M059J (cell line): ENCODE measurements at places on chromosomes 1 and 21.

GRCh38 chr1:1243807-1244191, 2.7 kb downstream of the C1QTNF12 start:
- DNase-seq, result no peak

DNA sequence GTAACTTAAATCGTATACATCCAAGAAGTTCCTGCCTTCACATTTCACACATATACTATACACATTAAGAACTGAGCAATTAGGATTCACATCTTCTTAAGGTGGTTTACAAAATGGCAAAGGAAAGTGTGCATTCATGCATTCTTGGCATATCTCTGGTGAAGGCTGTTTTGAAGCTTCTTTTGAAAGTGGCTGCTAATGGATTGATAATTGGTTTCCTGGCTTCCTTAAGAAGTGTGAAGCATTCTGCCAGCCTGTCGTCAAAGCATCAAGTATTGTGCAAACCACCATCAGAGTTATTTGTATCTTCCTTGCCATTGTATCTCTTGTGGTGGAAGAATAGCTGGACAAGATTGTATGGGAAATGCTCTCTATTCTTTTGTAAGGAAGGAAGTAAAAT, 95.1 kb upstream of the HMGB4 start:
- DNase-seq, result no peak

- DNase-seq, result peak; percentile 5
Observed at GRCh38 chr1:158943059-158943458, 11.7 kb downstream of the PYHIN1 start.

DNA sequence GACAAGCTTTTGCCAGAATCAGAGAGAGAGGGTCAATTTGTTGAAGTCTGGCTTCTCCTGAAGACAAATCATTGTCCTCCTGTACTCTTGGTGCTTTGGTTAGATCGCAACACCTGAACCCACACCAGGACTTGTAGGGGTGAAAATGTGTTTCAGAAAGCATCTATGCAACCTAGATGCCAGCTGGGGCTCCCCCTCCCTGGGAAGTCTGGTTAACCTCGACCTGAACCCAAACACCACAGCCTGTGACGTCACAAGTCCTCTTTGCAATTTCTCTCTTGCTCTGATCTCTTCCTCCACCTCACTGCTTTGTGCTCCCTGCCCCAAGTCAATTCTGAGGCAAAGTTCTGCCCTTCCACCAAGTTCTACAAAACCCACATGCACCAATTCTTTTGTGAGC, 42.8 kb upstream of the USP24 start:
- DNase-seq, result peak; percentile 52

GRCh38 chr1:51192213-51192843, 43.7 kb upstream of the RNF11 start:
- DNase-seq, result peak; percentile 75

DNA sequence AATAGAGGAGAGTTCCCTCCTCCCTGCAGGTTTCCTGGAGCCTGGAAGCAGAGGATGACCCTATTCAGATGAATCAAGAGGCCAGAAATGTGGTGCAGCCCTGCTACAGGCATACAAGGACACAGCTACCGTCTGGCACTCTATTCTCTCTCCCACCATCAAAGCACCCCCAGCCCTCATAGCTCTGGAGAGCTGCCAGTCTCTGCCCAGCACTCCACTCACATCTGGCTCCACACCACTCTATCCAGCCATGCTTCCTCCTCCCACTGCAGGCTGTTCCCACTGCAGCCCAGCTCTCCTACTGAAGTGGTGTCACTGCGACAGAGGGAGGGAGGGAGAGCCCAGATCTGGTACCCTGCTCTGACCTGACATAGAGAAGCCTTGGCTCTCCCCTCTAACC, 18.4 kb downstream of the SYT2 start:
- no peak for DNase-seq

- peak; percentile 75 for DNase-seq
Observed at GRCh38 chr1:154607106-154607608, 829 bp downstream of the ADAR start.

DNA sequence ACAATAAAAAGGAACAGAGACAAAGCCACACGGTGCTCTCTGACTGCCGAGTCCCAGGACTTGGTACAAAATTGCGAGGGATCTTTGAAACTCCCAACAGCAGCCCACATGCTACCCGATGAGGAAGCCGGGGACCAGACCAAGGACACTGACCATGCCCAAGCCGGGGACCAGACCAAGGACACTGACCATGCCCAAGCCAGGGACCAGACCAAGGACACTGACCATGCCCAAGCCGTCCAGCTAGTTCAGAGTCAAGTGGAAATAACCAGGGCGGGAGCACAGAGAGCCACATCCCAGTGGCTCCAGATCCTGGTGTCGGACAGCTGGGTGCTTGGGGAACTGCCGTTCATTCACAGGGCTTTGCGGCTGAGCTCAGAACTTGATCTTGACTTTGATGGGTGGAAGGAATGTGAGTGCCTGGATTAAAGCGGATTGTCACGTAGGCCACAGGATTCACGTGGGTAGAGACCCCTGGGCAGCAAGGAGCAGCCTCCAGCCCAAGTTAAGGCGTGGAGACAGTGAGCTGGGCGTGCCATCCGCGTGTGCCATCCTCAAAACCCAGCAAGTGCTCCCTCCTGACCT, 16.5 kb upstream of the TRAPPC10 start:
- DNase-seq, result no peak

- no peak for DNase-seq
Observed at GRCh38 chr1:243179720-243180119, 75.4 kb downstream of the CEP170 start.

- DNase-seq, result peak; percentile 86
Observed at GRCh38 chr1:52002038-52002917, 11.8 kb upstream of the RAB3B start.

GRCh38 chr1:60073605-60074278, at the start of gene C1orf87:
TSS of gene C1orf87 (minus strand) at chr1:60073770. CDS start at chr1:60072643, 1,127 bp downstream.
- no peak for DNase-seq

DNA sequence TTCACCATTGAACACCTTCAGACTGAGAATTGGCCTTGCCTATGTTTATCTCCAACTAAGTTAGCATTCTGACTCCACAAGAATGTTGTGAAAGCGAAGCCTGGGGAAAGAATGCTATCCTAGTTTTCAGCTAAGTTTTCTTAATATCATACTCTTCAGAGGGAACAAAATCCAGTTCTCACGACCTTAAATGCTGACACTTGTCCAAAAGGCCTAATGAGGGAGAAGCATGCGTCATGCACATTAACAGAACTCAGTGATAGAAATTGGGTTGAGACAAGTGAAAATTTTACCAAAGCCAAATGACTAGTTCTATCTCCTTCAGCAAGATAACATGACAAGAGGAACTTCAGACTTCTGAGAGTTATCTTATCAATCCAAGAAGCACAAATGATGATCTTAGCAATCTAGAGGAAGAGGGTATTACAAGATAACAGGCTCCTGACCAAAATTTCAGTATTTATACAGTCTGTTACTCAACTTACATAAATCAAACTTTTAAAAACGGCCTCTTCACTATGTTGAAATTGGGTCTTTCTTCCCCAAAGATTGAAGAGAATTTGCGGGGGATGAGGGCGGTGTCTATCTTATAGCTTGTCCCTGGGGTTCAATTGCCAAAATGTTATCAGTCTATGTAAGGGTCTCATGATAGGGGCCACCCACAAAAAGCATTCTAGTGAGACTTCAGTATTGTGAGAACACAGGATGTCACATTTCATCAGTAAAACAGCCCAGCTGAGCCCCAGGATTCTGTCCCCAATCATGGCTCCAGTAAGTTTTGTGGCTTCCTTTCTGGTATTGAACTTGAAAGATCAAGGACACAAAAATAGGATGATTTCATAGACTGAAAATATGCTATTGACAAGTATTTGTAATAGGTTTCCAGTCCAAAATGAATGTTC, 26.5 kb upstream of the SLC45A3 start:
- no peak for DNase-seq

DNA sequence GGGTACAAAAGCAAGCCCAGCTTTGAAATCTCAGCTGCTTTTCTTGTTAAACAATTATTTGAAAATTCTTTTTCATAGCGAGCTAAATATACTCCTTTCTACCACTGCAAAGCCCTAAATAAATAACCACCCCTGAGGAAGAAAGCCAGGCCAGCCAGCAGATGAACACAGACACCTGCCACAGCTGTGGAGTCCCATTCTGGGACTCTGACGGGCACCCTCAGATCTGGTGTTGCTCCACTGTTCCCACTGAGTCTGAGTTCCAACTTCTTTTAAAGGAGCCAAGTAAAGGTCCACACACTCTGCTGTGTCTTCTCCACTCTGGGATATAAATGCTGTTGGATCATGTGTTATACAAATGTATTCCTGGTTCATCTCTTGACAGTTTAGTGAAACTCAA, 77.6 kb upstream of the COA6 start:
- no peak for DNase-seq

DNA sequence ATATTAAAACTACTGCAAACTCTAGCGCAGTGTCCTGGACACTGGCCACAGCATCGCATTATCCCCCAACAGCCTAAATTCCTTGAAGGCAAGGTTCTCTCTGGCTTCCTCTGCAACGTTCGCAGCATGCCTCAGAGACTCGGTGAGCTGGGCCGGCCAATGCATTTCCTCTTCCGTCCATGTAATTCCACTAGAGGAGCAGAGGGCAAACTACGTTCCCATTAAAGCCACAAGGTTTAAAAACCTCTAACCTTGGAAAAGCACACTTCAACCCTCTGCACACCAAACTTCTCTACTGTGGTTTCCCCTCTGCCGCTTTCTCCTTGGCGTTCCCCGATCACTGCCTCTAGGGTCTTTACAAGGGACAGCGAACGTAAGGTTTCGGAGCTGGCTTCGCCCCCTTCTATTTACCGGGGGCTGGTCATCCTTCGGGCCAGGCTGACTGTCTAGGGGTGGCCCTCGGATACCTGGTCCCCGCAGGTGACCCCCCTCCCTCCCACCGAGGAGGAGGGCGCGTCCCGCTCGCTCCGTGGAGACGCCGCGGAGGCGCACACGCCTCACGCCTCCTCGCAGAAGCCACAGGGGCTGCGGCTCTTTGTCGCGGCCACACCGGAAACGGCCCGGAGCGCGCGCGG, 456 bp upstream of the SMYD2 start:
- DNase-seq, result peak; percentile 59

GRCh38 chr1:114108751-114109255, 44.9 kb downstream of the SYT6 start:
- DNase-seq, result peak; percentile 80

- peak; percentile 81 for DNase-seq
Observed at GRCh38 chr1:154405747-154406571, 816 bp downstream of the IL6R start.

DNA sequence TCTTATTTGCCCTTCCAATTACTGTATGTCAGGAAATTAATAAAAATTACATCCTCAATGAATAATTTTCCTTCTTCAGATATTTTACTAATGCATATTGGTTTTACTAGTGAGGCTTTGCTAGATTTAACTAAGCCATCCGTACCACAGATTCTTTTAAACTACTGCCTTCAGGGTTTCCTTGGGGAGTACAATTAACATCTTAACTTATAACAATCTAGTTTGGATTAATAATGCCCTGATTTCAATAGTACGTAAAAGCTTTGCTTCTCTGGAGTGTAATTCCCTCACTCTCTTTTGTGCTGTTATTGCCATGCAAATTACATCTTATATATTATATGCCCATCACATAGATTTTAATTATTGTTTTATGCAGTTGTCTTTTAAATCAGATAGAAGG, 24.3 kb upstream of the F3 start:
- DNase-seq, result no peak

DNA sequence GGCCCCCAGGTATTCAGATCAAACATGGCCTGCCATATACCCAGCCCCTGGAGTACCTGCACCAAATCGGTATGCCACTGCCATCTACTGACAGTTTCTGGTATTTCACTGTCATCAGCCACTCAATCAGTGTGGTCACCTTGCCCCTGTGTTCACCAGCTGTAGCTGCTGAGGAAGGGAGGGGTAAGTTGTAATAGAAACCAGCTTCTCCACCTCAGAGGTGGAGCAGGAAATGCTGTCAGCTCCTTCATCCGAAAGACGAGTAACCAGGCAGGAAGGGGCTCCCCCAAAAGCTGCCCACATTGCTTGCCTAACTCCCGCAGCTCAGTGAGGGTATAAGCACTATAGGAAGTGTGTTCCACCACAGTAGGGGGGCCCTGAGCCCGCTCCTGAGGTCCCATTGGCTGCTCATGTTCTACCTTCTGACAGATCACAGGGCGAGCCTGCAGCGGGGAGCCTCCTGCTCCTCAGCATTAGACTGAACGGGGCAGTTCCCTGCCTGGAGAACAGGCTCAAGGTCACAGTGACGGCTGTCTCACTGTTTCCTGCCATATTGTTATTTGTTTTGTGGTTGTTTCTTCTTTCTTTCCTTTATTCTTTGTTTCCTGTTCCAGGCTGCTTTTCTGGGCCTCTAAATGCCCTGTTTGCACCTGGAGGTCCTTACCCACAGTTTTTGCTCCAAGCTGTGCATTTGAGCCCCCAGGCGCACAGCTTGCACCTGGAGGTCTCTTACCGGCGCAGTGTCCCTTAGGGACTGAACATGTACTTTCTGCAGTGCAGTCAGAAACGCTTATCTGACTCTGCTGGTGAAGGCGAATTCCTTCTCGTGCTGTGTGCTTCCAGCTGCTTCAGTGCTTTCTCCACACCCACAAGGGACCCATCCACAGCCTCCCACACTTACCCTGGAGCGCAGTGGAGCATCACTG, 1638.3 kb downstream of the MRPL39 start:
- DNase-seq, result peak; percentile 4

DNA sequence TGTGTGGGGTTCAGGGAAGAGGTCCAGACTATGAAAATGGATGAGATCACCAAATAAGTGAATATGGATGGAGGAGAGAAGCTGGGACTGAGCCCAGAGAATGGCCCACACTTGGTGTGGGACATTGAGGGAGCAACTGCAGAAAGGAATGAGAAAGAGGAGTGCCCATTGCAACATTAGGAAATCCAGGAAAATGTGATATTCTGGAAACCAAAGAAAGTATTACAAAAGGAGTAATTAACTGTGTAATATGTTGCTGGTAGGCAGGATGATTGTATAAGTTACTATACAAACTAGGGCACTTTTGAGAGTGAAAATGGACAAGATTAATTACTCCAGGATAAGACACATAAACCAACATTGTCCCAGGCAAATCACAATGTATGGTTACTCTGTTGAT, 59.8 kb upstream of the ARTN start:
- no peak for DNase-seq

DNA sequence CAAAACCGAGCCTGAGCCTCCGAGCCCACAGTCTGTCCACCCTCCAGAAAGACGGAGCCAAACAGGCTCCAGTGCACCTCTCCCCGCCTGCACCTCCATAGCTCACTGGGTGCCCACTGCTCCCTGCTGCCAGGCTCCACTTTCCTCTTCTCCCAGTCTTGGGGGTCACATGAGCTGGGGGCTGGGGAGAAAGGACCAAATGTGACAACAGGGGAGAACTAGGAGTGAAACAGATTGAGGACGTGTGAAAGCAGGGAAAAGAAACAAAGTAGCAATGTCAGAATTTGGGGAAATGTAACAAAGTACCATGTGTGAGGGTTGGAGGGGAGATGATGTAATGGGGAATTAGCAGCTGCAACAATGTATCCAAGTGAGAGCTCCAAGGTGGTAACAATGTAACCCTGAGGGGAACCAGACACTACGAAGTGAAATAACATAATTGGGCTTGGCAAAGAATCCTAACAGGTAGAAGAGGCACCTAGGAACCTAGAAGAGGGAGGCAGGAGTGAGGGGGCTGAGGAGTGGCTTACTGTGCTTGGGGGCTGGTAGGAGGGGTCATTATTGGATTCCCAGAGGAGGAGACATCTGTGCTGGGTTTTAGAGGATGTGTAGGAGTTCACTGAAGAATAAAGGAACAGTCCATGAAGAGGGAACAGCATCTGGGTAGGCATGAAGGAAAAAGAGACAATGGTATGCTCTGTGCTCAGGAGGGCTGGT, 12.5 kb downstream of the SDC3 start:
- DNase-seq, result no peak
